Type B pancreatic cell (in vitro differentiated cells): ENCODE measurements at places on chromosomes 16 and 17. TPM values are rescaled to one million over a fixed set of nuclear protein-coding genes. Genes with fewer than 3 reads are reported as not detected.

- no peak overlapping the region for H3K27ac ChIP-seq
- DNase-seq = no peak
- no peaks in the 10 kb centered on the region for H3K4me1 ChIP-seq
- H3K36me3 ChIP-seq = no peaks in the 10 kb centered on the region
- H3K27me3 ChIP-seq = no peaks in the 10 kb centered on the region
Observed at GRCh38 chr17:21418446-21419298, 42.5 kb downstream of the KCNJ12 start.

- peaks cover 8% of the 10 kb centered on the region for H3K36me3 ChIP-seq
- DNase-seq = no peak
- no peak overlapping the region for H3K27ac ChIP-seq
- H3K4me1 ChIP-seq = peaks cover 11% of the 10 kb centered on the region
Observed at GRCh38 chr17:4877089-4877488, 22.2 kb upstream of the C17orf107 start.

- no peaks in the 10 kb centered on the region for H3K36me3 ChIP-seq
- H3K4me1 ChIP-seq = no peaks in the 10 kb centered on the region
- H3K27ac ChIP-seq = no peak overlapping the region
- DNase-seq = no peak
Observed at GRCh38 chr17:78291944-78292910, 60.8 kb downstream of the TMEM235 start.

DNA sequence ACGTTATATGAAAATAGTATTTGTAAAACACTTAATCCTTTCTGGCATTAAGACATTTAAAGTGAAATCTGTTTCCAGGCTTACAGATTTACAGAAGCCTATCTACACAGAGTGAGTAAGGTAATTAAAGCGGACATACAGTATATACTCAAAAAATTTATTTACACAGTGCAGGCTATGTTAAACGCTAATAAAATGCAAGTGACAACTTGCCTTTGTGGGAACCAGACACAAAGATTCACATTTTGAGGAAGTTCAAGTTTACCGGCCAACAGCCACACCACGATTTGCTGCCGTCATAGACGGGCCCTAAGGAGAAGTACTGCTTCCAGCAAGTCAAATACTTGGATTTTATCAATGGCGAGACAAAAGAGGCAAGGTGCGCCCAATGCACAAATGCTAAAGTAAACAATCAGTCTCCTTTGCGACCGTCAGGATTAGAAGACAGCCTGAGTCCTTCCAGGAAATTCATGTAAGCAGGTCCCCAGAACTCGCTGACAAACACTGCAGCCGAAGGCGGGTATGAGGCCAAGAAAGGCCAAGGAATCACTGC, 801 bp downstream of the VPS35 start:
- peaks cover 48% of the 10 kb centered on the region for H3K4me1 ChIP-seq
- no peak for DNase-seq
- H3K4me3 ChIP-seq = no peak overlapping the region
- H3K27me3 ChIP-seq = no peaks in the 10 kb centered on the region
- H3K27ac ChIP-seq = no peak overlapping the region

- DNase-seq = no peak
- peak overlapping the region; percentile 88 for H3K4me3 ChIP-seq
- no peaks in the 10 kb centered on the region for H3K36me3 ChIP-seq
- peaks cover 10% of the 10 kb centered on the region for H3K4me1 ChIP-seq
Observed at GRCh38 chr17:18262641-18263040, 2.2 kb downstream of the MIEF2 start.

- H3K4me1 ChIP-seq = no peaks in the 10 kb centered on the region
- peaks cover 40% of the 10 kb centered on the region for H3K36me3 ChIP-seq
- H3K27me3 ChIP-seq = no peaks in the 10 kb centered on the region
- no peak overlapping the region for H3K27ac ChIP-seq
Observed at GRCh38 chr17:82816358-82816757, 23.5 kb downstream of the ZNF750 start.

- peaks cover 8% of the 10 kb centered on the region for H3K36me3 ChIP-seq
- H3K4me1 ChIP-seq = peaks cover 23% of the 10 kb centered on the region
- peak overlapping the region; percentile 15 for H3K27ac ChIP-seq
- no peak for DNase-seq
Observed at GRCh38 chr16:68802190-68802589, 41.1 kb upstream of the TANGO6 start.

- no peak overlapping the region for H3K4me3 ChIP-seq
- no peak for DNase-seq
- H3K4me1 ChIP-seq = peaks cover 7% of the 10 kb centered on the region
- no peaks in the 10 kb centered on the region for H3K27me3 ChIP-seq
- H3K27ac ChIP-seq = no peak overlapping the region
Observed at GRCh38 chr16:81946206-81946605, 65.1 kb downstream of the SDR42E1 start.

DNA sequence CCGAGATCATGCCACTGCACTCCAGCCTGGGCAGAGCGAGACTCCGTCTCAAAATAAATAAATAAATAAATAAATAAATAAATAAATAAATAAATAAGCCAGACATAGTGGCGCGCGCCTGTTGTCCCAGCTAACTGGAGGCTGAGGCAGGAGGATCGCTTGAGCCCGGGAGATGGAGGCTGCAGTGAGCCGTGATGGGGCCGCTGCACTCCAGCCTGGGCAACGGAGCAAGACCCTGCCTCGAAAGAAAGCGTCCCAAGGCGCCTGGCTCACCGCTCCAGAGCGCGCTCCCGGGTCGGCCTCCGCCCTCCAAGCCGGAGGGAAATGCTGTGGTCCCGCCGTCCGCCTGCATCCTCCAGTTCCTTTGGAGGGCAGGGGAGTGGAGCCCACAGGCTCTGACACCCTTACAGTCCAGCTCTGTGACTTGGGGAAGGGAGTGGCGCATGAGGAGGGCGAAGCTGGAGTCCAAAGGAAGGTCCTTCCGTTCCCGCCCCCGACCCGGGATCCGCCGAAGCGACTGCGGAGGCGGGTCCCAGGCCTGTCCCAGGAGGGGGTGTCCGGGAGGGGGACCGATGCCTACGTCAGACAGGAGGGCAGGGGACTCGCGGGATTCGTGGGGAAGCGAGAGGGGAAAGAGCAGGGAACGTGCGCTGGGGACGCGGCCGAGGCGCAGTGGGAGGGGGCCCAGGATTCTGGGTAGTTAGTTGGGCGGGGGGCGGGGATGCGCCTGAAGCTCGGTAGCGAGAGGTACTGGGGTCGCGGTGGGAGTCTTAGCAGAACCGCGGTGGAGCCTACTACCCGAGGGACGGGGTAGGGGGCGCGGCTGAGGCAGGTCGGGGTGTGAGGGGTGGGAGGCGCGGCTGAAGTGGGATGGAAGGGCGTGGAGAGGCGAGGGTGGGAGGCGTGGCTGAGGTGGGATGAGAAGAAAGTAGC, 8.4 kb upstream of the TRPV2 start:
- peaks cover 2% of the 10 kb centered on the region for H3K27me3 ChIP-seq

GRCh38 chr17:43898446-43898845, 8.9 kb downstream of the MPP2 start:
- no peak overlapping the region for H3K27ac ChIP-seq
- no peaks in the 10 kb centered on the region for H3K36me3 ChIP-seq
- H3K4me1 ChIP-seq = peaks cover 20% of the 10 kb centered on the region
- DNase-seq = no peak
- no peak overlapping the region for H3K4me3 ChIP-seq
- peaks cover 5% of the 10 kb centered on the region for H3K27me3 ChIP-seq

- H3K36me3 ChIP-seq = no peaks in the 10 kb centered on the region
- H3K27me3 ChIP-seq = peaks cover 71% of the 10 kb centered on the region
- H3K4me1 ChIP-seq = peaks cover 10% of the 10 kb centered on the region
- H3K27ac ChIP-seq = no peak overlapping the region
Observed at GRCh38 chr17:80478487-80479245, 2.3 kb upstream of the NPTX1 start.

- H3K27ac ChIP-seq = no peak overlapping the region
- H3K4me1 ChIP-seq = no peaks in the 10 kb centered on the region
- no peaks in the 10 kb centered on the region for H3K36me3 ChIP-seq
- no peak overlapping the region for H3K4me3 ChIP-seq
Observed at GRCh38 chr17:14805348-14805747, 459.8 kb downstream of the PMP22 start.

DNA sequence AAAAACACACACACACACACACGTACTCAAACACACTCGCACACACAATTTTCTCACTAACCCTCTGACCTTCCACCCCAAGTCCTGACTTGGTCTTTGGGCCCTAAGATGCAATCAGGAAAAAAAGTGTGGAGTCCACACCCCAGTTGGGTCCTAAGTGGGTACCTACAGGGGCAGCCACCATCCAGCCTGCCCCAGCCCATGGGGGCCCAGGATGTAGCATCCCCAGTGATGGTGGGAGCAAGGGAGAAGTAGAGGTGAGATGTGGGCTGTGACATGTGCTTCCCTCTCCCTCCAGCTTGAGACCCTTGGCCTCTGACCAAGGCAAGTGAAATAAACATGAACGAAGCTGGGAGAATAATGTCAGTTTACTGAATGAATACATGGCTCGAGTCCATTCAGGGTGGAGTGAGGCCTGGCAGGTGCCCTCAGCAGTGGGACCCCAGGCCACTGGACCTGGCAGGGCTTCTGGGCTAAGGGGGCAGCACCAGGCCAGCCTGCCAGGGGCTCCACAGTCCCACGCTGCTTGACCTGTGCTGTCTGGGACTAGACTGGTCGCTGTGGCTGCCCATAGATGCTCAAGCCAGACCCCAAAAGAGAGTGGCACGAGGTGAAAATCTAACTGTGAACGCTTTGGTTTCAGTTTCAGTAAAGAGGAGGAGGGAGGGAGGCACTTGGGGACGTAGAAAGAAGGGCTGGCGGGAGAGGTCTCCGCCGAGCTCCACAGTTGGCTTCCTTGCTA, 73.7 kb downstream of the MRC2 start:
- H3K4me1 ChIP-seq = peaks cover 14% of the 10 kb centered on the region
- peaks cover 17% of the 10 kb centered on the region for H3K27me3 ChIP-seq

GRCh38 chr17:77822302-77823030, 136.0 kb upstream of the TNRC6C start:
- no peak overlapping the region for H3K4me3 ChIP-seq
- H3K27me3 ChIP-seq = peaks cover 7% of the 10 kb centered on the region
- no peak overlapping the region for H3K27ac ChIP-seq
- H3K4me1 ChIP-seq = peaks cover 11% of the 10 kb centered on the region

- DNase-seq = no peak
- H3K27ac ChIP-seq = no peak overlapping the region
- no peak overlapping the region for H3K4me3 ChIP-seq
- H3K36me3 ChIP-seq = peaks cover 20% of the 10 kb centered on the region
Observed at GRCh38 chr17:57343717-57344116, 87.4 kb downstream of the MSI2 start.

DNA sequence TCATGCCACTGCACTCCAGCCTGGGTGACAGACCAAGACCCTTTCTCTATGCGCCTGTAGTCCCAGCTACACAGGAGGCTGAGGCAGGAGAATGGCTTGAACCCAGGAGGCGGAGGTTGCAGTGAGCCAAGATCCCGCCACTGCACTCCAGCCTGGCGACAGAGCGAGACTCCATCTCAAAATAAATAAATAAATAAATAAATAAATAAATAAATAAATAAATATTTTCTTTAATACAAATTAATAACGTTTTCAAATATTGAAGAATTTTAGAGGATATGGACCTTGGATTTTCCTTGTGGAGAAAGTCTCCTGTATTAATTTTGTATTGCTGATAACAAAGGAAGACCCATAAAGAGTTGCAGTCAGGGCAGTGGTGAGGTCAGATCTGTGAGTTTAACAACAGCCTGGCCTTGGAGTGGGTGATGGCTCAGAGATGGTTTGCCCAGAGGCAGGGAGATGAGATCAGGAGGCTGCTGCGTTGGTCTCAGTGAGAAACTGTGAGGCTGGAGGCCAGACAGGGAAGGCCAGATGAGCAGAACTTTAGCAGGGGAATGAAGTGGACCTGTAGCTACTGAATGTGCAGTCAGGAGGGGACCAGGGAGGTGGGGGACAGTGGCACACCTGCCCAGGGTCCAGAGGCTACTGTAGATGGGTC, 4.4 kb upstream of the ASGR1 start:
- no peaks in the 10 kb centered on the region for H3K27me3 ChIP-seq
- H3K4me1 ChIP-seq = no peaks in the 10 kb centered on the region
- H3K27ac ChIP-seq = peak overlapping the region; percentile 50
- DNase-seq = no peak

GRCh38 chr16:70695331-70696070, 9.6 kb upstream of the MTSS2 start:
- no peaks in the 10 kb centered on the region for H3K27me3 ChIP-seq
- no peaks in the 10 kb centered on the region for H3K36me3 ChIP-seq
- H3K4me1 ChIP-seq = peaks cover 23% of the 10 kb centered on the region
- H3K4me3 ChIP-seq = peak overlapping the region; percentile 52
- no peak for DNase-seq
- peak overlapping the region; percentile 98 for H3K27ac ChIP-seq

DNA sequence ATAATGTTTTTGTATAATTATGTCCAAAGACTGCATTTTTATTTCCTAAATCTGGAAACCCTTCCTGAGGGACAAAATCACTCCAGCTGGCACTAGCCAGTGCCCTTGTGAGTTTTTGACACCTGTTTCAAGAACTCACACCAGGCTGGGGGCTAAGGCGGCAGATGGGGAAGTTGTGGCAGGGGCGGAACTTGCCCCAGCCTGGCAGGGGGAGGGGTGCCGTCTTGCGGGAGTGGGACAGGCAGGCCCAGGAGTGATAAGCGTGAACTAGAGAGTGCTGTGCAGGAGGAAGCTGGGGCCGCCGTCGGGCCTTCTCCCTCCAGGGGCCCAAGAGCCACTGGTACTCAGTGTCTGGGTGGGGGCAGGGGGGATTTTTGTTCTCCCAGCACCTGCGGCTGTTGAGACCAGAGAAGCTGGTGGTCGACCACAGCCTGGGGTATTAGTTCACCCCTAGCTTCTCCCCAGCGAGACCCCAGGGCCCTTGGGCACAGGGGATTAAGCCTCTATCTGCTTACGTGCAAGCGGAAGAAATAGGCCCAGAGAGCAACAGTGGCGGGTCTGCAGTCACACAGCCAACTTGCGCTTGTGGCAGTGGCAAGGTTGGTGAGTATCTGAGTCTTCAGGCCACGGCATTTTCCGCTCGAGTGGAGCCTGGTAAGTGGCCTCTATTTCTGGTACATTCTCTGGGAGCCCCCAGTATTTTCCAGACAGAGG, 40.2 kb upstream of the PLCG2 start:
- H3K27ac ChIP-seq = no peak overlapping the region
- DNase-seq = no peak
- no peaks in the 10 kb centered on the region for H3K36me3 ChIP-seq
- H3K4me1 ChIP-seq = peaks cover 6% of the 10 kb centered on the region
- no peaks in the 10 kb centered on the region for H3K27me3 ChIP-seq

DNA sequence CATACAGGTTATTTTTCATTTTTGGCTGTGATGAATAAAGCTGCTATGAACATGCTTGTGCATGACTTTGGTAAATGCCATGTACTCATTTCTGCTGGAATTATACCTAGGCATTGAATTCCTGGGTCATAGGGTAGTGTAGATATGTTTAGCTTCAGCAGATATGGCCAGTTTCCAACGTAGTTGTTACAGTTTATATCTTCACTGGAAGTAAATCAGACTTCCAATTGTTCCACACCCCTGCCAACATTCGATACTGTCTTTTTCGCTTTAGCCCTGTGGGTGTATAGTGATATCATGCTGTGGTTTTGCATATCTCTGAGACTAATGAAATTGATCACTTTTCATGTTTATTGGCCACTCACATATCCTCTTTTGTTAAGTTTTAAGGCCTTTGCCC, 50.4 kb downstream of the ARHGAP27 start:
- H3K4me3 ChIP-seq = no peak overlapping the region
- H3K36me3 ChIP-seq = no peaks in the 10 kb centered on the region

The GP1BA gene
- not detected in 2 replicates for total RNA-seq

The FOXN1 gene
- 1.0 and 1.2 TPM in 2 replicates for total RNA-seq

The RPS2 gene
- total RNA-seq = 3,017 and 3,035 TPM in 2 replicates

The SLC16A13 gene
- 13.5 and 15.5 TPM in 2 replicates for total RNA-seq

The ABAT gene
- 21.1 and 32.1 TPM in 2 replicates for total RNA-seq

The LDHD gene
- total RNA-seq = 0.69 and 1.8 TPM in 2 replicates

The C16orf89 gene
- total RNA-seq = 0.75 and 2.1 TPM in 2 replicates

The ZG16 gene
- total RNA-seq = 0.85 and 1.5 TPM in 2 replicates

The SBK1 gene
- 29.8 and 31.9 TPM in 2 replicates for total RNA-seq

The CNTNAP4 gene
- total RNA-seq = 0.38 and 2.1 TPM in 2 replicates
